ENCODE measurements at places on chromosomes 1 and 21.

DNA sequence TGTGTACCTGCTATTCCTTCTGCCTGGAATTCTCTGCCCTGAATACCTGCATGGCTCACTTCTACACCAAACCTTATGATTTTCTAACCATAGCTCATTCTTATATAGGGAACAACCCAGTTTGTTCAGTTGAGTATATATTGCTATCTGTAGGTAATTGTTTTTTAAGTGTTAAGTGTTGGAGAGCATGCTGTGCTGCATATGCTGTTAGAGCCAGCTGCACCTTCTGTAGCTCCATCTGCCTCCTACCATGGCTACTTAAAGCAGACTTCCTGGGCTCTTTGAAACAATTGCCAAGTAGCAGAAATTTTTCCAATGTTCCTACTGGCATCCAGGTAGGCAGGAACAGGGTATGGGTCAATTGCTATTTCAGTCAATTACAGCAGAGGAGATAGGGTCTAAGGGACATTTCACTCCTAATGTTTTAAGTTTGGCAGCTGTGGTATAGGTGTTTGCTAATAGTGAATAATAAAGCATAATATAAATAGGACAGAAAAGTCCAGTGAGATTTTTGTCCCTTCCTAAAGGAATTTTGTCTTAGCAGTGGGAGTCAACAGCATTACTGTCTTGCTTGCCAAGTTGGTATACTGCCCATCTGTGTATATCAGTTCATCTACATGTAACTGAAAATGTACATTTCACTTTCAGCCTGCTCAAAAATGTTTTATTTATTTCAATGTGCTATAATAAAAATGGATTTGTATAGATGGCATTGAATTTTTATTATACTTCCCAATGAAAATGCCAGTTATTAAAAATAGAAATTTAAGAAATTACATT, 34.0 kb upstream of the C1orf115 start:
- DNase-seq = no peak

DNA sequence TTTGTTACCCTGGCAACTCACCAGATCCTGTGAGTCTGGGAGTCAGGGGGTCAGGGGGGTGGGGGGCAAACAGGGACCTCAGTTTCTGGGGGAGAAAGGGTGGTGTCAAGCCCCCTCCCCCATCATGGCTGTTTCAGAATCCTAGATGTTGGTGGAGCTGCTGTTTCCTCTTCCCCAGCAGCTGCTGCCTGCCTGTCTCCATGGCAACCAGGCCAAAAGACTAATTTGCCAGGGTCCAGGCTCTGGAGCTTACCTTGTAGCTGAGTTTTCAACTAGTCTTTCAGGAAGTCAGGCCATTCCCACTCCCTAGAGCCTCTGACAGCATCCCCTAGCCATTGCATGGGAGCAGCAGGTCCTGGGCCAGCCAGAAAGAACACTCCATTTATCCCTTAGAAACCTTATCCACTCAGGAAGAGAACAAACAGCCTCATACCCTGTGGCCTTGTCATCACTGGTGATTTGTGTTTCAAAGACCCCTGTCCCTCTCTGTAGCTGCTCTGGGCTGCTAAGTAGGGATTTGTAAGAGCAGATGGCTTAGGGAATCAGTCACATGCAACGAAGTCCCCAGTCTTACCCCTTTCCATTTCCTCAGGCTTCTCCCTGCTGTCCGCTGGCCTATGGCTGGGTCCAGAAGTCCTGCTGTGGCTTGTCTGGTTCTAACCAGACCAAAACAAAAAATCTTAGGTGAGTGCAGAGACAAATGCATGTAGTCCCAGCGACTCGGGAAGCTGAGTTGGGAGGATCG, 21.5 kb upstream of the STMN1 start:
- no peak for DNase-seq

DNA sequence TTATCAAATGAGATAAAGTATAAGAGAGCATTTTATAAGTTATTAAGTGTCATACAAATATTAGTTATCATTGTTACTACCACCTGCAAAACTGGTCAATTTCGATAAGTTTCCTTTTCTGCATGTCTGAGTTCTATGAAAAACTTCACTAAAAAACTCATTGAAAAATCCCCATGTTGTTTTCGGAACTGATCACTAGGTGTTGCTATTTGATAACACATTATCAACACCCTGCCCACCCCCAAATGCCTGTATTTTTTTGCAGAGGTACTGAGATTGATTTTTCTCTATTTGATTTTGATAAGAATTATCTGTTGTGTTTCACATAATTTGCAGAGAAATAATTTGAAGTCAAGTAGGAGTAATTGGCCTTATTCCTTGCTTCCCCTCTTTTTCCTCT, 22.1 kb upstream of the DISP1 start:
- DNase-seq = no peak

DNA sequence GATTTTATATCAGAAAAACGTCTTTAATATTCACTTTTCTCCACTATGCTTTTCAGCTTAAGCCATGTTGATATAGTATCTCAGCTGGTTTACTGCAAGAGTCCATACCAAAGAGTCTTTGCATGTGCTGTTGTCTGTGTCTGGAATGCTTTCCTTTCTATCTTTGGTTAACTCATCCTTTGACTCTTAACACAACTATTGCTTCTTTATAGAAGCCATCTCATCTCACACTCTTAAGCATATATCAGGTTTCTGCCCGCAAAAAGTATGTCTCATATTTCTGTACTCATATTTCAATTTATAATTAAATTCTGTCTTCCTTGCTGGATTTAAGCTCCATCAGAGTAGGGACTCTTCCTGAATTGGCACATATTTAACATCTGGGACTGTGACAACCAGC, 220.9 kb upstream of the KCNK2 start:
- DNase-seq = no peak

DNA sequence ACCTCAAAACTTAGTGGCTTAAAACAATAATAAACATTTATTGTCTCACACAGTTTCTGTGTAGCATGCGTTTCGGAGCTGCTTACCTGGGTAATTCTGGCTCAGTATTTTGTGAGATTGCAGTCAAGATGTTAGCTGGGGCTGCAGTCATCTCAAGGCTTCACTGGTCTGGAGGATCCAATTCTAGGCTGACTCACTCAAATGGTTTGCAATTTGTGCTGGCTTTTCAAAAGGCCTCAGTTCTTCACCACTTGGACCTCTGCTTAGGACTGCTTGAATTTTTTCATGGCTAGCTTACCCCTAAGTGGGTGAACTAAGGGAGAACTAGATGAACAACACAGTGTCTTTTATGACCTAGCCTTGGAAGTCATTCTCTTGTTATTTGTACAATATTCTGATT, 21.0 kb downstream of the XPR1 start:
- DNase-seq = no peak

DNA sequence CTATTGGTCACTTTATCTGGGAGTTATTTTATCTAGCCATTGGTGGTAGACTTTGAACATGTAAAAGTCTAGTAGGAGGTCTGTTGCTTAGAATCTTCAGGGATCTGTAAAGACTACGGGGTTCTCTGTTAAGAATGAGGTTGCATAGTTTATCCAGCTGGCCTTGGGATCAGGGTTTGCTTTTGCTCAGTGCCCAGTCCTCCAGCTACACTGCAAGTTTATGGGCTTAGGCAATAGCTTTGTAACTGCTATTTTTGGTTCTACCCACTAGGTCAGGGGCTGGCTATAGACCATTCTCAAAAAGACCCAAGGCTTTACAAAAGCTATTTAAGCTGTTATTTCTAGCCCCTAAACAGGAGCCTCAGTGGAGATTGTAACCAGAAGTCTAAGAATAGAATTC, 9.8 kb downstream of the SH3GLB1 start:
- no peak for DNase-seq

GRCh38 chr1:235047331-235047871, 81.2 kb downstream of the TOMM20 start:
- no peak for DNase-seq

DNA sequence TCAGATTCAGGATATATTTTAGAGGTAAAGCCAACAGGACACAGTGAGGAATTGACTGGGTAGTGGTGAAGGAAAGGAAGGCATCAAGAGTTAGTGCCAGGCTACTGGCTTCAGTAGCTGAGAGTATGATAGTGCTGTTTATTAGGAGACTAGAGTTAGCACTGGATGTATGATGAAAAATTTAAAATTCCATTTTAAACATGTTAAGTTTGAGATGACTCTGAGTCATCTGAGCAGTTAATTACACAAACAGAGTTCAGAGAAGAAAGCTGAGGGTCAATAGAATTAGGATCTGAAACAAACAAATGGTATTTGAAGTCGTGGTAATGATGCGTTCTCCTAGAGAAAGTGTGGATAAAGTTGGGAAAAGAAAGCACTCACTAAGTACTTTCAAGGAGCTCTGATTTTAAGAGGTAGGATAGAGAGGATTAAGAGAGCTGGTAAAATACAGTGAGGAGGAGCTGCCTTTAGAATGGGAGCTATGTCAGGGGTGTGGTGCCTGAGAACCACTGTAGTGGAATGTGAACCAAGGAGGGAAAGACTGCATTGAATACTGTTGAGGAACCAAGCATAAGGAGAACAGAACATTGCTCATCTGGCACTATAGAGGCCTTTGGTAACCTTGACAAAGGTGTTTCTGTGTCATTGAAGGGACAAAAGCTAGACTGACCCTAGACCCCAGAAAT, 21.7 kb upstream of the SHCBP1L start:
- no peak for DNase-seq

DNA sequence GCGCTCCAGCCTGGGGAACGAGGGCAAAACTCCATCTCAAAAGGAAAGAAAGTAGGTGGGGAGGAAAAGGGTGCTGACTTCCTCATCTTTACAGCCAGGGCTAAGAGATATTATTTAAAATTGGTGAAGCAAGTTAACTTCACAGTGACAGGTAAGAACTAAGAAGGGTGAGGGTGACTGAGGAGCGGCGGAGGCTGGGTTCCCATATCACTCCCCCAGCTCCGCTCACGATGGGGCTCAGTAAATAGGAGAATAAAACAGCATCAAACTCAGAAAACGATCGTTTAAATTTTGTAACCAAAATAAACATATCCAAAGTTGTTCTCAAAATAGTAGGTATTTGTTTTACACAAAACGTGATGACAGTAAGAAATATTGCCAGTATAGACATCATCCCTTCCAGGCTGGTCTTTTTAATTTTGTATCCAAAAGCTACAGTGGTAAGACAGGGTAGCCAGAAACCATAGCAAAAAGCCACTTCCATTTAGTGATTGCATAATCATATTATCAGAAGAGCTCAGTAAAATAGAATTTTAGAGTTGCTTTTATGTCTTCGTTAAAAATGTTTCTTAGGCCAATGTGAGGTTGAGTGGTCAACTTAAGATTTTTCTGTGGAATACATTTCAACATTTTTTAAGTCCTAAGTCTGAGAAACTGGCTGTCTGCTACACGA, 26.2 kb upstream of the ADARB1 start:
- DNase-seq = no peak

DNA sequence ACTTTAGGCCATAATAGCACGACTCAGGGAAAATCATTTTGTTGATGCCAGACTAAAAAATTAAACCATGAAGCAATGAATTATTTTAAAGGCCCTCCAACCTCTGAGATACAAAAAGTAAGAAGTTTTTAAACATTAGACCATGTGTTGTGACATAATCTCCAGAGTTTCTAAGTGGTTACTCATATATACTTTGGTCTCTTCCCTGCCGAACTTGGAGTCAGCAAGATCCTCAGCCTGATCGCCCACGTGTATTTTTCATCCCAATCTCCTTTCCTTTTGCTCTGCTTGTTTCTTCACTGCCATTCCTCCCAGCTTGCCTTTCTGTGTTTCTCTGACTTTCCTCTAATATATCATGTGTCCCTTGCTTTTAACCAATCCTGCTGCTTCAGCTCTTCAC, 3.8 kb downstream of the ARV1 start:
- DNase-seq = no peak

DNA sequence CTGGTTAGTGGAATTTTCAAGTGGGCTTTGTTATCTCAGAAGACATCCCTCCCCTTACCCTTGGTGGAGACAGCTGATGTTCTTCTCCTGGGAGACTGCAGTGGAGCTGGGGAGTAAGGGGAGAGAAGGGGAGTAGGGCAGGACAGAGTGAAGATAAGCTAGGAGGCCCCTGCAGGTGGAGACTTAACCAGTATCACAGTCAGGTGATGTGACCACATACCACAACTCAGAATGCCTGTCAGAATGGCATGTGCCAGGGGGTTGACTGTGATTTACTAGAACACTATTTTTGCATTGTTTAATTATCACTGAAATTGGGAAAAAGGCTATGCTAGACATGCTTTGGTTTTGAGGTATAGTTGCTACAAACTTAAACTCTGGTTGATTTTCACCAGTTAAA, 124.6 kb downstream of the NRDC start:
- no peak for DNase-seq

DNA sequence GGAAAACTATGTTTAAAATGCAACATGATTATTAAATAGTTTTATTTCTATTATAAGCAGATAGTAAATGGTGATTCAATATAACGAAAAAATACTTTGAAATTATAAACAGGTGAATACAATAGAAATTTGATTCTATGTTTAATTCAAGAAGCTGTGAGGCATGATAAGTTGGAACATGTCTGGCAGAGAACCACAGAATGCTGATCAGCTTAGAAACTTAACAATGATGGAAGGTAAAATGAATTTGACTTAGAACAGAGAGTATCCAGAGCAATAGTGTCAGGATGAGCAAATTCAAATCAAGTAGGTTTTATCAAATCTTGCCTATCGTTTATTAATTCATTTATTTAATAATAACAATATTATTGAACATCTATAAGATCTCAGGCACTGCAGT, 83.4 kb upstream of the ADGRL4 start:
- no peak for DNase-seq

DNA sequence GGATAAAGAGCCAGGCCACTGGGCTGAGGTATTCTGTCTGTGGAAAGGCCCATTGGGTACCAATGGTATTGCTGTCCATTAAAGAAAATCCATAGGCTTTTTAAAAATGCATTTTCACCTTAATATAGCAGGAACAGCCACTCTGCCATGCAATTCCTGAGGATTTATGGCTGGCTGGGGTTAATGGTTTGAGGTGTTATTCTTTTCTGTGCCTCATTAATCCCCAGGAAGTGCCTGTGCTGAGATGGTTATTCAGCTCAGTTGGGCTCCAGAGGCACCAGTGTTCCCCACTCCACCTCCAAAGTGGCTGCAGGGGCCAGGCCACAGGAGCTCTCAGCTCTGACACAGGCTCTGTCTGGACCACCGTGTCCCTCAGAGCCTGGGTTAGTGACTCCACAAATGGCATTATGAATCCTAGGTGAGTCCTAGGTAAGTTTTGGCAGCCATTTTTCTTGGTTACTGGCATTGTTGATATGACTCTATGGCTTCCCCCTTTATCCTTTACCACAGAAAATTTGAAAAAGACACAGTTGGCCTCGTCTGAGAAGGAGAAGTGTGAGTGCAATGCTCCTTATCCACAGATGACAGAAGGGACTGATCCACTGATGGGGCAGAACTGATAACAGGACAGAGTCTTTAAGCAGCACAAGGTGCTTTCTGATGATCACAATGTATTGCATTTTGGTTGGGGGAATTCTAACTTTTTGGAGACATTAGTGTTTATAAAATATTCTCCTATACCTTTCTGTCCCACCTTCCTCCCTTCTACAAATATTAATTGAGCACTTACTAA, 2.2 kb upstream of the PAPPA2 start:
- no peak for DNase-seq

- no peak for DNase-seq
These were observed 132.3 kb downstream of the URB2 start for GRCh38 chr1:229758101-229759036.

GRCh38 chr1:230280054-230280795, 145.9 kb downstream of the PGBD5 start:
- no peak for DNase-seq

- no peak for DNase-seq
These were observed 74.2 kb downstream of the PTPN14 start for GRCh38 chr1:214476986-214477870.

GRCh38 chr1:19644395-19644680, 227 bp downstream of the NBL1 start:
- no peak for DNase-seq

Measured in T-helper 17 cell (primary cell).